ENCODE measurements at places on chromosomes 1 and 21. TPM values are rescaled to one million over a fixed set of nuclear protein-coding genes. Genes with fewer than 3 reads are reported as not detected.
A peak's percentile ranks its signal among the peaks of the same experiment; 100 is the strongest.

DNA sequence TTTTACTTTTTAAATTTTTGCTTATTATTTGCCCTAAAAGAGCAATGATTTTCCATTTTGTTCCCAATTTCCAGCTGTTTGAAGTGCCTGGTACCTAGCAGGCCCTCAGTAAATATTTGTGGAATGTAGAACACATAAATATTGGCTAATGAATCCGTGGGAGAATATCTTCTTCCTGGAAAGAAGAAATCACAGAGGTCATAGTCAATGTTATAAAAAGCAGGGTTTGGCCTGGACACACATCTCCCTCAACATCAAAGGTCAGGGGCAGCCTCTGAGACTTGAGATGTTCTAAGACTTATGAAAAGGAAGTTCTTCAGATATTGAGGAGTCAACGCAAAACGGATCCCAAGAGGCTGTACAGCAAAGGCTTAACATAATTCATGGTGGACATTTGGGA, 358.1 kb downstream of the HHAT start:
- no peak for DNase-seq
- H3K4me1 ChIP-seq, result peaks cover 3% of the 10 kb centered on the region
- H3K36me3 ChIP-seq, result no peaks in the 10 kb centered on the region
- no peak overlapping the region for H3K27ac ChIP-seq

- H3K4me1 ChIP-seq, result no peaks in the 10 kb centered on the region
- no peaks in the 10 kb centered on the region for H3K27me3 ChIP-seq
- H3K27ac ChIP-seq, result no peak overlapping the region
- H3K36me3 ChIP-seq, result no peaks in the 10 kb centered on the region
Measured at GRCh38 chr1:98523256-98523655, 138.3 kb upstream of the SNX7 start.

DNA sequence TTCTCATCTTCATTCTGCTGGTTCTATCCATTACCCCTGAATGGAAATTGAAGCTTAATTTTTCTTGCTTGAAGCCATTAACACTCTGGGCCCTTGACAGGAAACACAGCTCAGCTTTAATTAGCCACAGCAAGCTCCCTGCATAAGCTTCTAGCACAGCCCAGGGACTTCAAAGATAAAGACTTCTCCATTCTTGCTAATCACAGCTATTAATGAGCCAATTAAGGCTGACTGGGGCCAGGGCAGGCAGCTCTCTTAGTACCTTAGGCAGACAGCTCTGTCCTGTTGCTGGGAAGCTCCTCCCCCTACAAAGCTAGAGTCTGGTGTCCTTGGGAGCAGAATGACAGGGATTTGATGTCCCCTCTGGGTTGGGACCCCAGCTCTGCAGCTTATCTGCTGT, 27.9 kb upstream of the TRABD2B start:
- no peak overlapping the region for H3K27ac ChIP-seq
- H3K36me3 ChIP-seq, result no peaks in the 10 kb centered on the region
- no peak overlapping the region for H3K4me3 ChIP-seq
- DNase-seq, result no peak
- peaks cover 4% of the 10 kb centered on the region for H3K27me3 ChIP-seq
- H3K4me1 ChIP-seq, result no peaks in the 10 kb centered on the region

- H3K4me1 ChIP-seq, result no peaks in the 10 kb centered on the region
- H3K4me3 ChIP-seq, result no peak overlapping the region
- no peak for DNase-seq
- no peak overlapping the region for H3K27ac ChIP-seq
Measured at GRCh38 chr1:68322096-68322495, 89.8 kb upstream of the WLS start.

DNA sequence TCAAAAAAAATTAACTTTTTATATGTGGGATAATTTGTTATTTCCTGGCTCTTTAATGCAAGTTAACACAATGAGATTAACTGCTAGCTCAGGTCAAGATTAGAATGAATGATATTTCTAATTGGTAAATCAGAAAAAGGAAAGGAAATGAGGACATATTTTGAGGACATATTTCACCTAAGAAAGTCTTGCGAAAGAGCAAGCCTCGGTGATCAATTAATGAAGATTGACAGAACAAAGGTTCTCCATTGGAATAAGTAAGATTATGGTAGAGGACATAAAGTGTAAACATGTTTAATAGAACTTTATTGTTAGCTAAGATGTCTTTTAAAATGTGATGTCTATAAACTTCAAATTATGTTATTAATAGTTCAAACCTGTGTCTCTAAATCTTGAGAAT, 1617.8 kb downstream of the KCNT2 start:
- no peak overlapping the region for H3K4me3 ChIP-seq
- no peaks in the 10 kb centered on the region for H3K36me3 ChIP-seq
- no peak overlapping the region for H3K27ac ChIP-seq
- no peaks in the 10 kb centered on the region for H3K27me3 ChIP-seq
- DNase-seq, result no peak

- no peaks in the 10 kb centered on the region for H3K27me3 ChIP-seq
- H3K4me1 ChIP-seq, result no peaks in the 10 kb centered on the region
- no peak for DNase-seq
- peaks cover 10% of the 10 kb centered on the region for H3K36me3 ChIP-seq
- H3K4me3 ChIP-seq, result no peak overlapping the region
- no peak overlapping the region for H3K27ac ChIP-seq
Measured at GRCh38 chr1:160821627-160822026, 25.7 kb downstream of the LY9 start.

- no peak overlapping the region for H3K27ac ChIP-seq
- DNase-seq, result no peak
- H3K27me3 ChIP-seq, result peaks cover 10% of the 10 kb centered on the region
- H3K4me1 ChIP-seq, result no peaks in the 10 kb centered on the region
- no peak overlapping the region for H3K4me3 ChIP-seq
Measured at GRCh38 chr1:30449428-30450147, 273.8 kb downstream of the MATN1 start.

- DNase-seq, result peak; percentile 62
- H3K36me3 ChIP-seq, result no peaks in the 10 kb centered on the region
- H3K4me3 ChIP-seq, result no peak overlapping the region
Measured at GRCh38 chr1:152141971-152142584, 16.9 kb downstream of the RPTN start.

DNA sequence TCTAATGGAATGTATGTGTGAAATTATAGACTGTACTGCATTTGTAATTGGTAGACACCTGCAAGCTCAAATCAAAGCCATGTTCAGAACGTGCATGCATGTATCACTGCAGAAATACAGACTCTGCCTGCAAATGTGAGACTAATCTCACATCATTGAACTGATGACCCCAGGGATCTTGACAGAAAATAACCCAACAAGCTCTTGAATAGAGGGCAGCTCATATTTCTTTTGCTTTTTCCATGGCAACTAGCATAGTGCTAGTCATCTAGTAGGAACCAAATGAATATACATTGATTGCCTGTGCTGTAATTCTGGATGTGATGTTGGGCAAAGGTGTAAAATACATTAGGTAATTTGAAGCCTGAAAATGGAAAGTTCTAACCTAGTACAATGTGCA, 62.4 kb downstream of the PTPRC start:
- peaks cover 80% of the 10 kb centered on the region for H3K36me3 ChIP-seq
- H3K4me1 ChIP-seq, result peaks cover 83% of the 10 kb centered on the region
- DNase-seq, result no peak
- H3K27ac ChIP-seq, result peak overlapping the region; percentile 83

DNA sequence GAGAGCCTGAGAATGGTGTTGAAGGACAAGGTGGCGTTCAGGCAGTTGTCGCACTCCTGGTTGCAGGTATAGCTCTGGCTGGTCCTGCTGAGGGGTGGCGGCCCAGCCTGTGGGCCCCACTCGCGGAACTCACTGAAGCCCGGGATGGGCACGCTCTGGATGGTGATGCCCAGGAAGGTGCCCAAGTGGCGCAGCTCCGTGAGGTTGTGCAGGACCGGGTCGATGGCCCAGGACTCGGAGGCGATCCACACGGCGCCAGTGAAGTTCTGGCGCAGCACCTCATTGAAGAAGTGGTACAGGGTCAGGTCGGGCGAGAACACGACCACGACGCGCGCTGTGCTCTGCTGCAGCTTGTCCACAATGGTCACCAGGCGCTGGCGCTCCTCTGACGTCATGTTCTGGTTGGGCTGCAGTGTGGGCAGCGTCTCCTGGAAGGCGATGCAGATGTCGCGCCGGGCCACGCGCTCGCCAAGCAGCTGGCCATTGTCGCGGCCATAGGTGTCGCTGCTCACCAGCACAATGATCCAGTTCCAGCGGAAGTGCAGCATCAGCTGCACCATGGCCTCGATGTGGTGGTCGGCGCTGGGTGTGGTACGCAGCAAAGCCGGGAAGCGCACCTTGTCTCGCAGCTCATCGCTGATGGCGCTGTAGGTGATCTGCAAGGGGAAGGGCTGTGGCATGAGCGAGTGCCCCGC, 5.0 kb downstream of the TAS1R2 start:
- H3K36me3 ChIP-seq, result no peaks in the 10 kb centered on the region
- H3K27me3 ChIP-seq, result peaks cover 5% of the 10 kb centered on the region
- H3K4me3 ChIP-seq, result no peak overlapping the region
- H3K27ac ChIP-seq, result no peak overlapping the region
- H3K4me1 ChIP-seq, result no peaks in the 10 kb centered on the region

DNA sequence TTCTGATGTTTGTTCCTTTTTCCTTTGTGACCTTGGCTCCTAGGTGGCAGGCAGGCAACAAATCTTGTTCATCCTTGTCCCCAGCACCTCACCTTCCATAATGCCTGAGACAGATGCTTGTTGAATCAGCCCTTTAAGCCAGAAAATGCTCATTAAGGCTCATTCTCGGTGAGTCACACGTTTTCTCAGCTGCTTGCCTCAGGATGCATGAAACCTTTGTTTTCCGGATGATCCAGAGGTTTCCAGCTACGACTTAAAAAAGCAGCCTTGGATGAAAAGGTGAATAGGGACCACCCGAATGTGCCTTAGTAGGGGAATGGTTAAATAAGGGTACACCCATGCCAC, 4.6 kb upstream of the ATP13A2 start:
- H3K4me3 ChIP-seq, result no peak overlapping the region
- H3K27me3 ChIP-seq, result no peaks in the 10 kb centered on the region
- DNase-seq, result no peak
- peaks cover 7% of the 10 kb centered on the region for H3K4me1 ChIP-seq

GRCh38 chr1:157961805-157962762, 31.4 kb upstream of the KIRREL1 start:
- no peaks in the 10 kb centered on the region for H3K36me3 ChIP-seq
- H3K27ac ChIP-seq, result no peak overlapping the region
- DNase-seq, result no peak
- H3K27me3 ChIP-seq, result peaks cover 10% of the 10 kb centered on the region
- H3K4me3 ChIP-seq, result no peak overlapping the region

DNA sequence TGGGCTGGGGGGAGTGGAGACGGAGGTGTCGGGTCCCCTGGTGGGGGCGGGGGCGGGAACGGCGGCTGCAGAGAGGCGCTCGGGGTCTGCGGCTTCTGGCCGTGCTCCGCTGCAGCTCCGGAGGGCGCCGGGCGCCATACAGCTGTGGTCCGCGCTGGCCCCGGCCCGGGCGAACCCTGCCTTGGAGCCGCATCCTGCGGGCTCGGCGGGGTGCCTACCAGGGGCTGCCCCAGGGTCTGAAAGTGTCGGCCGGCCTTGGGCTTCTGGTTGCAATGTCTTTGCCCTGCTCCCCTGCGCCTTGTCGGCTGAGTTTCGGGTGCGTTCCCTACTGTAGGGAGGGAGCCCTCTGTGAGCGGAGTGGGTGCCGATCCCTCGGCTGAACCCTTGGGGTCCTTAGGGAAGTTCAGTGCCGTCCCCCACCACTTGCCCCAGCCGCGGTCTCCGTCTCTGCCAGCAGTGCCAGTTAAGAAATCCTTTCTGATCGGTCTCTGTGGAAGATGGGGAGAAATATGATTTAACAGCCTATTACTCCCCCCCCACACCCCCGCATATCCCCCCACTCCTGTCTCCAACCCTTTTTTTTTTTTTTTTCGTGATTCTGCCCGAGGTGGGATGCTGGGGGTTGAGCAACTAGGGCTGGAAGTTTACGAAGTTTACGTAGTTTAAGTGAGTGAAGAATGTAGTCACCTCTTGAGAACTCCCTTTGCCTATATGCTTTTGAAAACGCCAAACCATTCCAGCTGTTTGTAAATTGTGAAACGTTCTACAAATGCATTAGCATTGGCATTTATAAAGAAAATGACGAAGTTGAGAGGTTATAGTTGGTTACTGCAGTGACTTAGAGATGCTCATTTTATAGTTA, 588 bp downstream of the NEXN start:
- peaks cover 18% of the 10 kb centered on the region for H3K27me3 ChIP-seq
- H3K4me3 ChIP-seq, result peak overlapping the region; percentile 66
- peaks cover 7% of the 10 kb centered on the region for H3K4me1 ChIP-seq
- no peak overlapping the region for H3K27ac ChIP-seq
- peak; percentile 38 for DNase-seq

DNA sequence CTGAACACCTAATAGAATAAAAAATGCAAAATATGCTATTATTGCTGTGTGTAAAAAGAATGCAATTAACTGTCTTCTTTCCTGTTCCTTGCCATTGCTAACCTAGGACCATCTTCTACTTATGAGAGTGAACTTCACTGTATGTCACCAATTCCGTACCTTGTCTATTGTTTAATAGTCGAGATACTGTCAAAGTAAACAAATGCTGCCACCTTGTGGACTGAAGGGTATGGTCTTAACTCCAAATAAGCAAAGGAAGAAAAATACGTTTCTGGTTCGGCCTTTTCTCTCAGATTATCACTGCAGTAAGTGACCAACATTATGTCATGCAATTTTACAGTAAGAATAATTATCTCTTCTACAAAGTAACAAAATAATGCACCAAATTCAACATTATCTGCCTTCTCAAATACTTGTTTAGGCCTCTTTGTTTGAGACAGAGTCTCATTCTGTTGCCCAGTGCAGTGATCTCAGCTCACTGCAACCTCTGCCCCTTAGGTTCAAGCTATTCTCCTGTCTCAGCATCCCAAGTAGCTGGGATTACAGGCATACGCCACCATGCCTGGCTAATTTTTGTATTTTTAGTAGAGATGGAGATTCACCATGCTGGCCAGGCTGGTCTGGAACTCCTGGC, 133.4 kb downstream of the COP1 start:
- no peaks in the 10 kb centered on the region for H3K27me3 ChIP-seq
- no peak overlapping the region for H3K4me3 ChIP-seq
- DNase-seq, result peak; percentile 47
- H3K4me1 ChIP-seq, result peaks cover 3% of the 10 kb centered on the region
- H3K27ac ChIP-seq, result no peak overlapping the region

GRCh38 chr1:222995620-222996309, 147.3 kb downstream of the TLR5 start:
- H3K4me3 ChIP-seq, result no peak overlapping the region
- no peak for DNase-seq
- no peaks in the 10 kb centered on the region for H3K4me1 ChIP-seq
- no peak overlapping the region for H3K27ac ChIP-seq
- peaks cover 2% of the 10 kb centered on the region for H3K36me3 ChIP-seq
- H3K27me3 ChIP-seq, result no peaks in the 10 kb centered on the region

- peaks cover 8% of the 10 kb centered on the region for H3K27me3 ChIP-seq
- no peaks in the 10 kb centered on the region for H3K36me3 ChIP-seq
- DNase-seq, result no peak
- H3K27ac ChIP-seq, result no peak overlapping the region
- no peak overlapping the region for H3K4me3 ChIP-seq
- no peaks in the 10 kb centered on the region for H3K4me1 ChIP-seq
Measured at GRCh38 chr1:183243161-183244050, 57.3 kb downstream of the LAMC2 start.

Gene CLCC1
- total RNA-seq, result 15.2 TPM

Gene NBPF10
- total RNA-seq, result 1.4 TPM

Gene ZNF326
- total RNA-seq, result 17.9 TPM

Gene CTSE
- total RNA-seq, result not detected

Gene CNKSR1
- 1.5 TPM for total RNA-seq

Gene TNFRSF8
- 18.6 TPM for total RNA-seq

Gene MTF2
- 51.0 TPM for total RNA-seq

Data from activated naive CD4-positive, alpha-beta T cell treated with anti-CD3 and anti-CD28 coated beads for 36 hours (primary cell).